Stimulated activated CD8-positive, alpha-beta memory T cell treated with anti-CD3 and anti-CD28 coated beads, Interleukin-15, amount 100 ng/mL, for 4 hours (primary cell): ENCODE measurements at places on chromosomes 2 and 18.

GRCh38 chr2:206198677-206199076 lies 39.0 kb downstream of the EEF1B2 start:
- no peak for DNase-seq

DNA sequence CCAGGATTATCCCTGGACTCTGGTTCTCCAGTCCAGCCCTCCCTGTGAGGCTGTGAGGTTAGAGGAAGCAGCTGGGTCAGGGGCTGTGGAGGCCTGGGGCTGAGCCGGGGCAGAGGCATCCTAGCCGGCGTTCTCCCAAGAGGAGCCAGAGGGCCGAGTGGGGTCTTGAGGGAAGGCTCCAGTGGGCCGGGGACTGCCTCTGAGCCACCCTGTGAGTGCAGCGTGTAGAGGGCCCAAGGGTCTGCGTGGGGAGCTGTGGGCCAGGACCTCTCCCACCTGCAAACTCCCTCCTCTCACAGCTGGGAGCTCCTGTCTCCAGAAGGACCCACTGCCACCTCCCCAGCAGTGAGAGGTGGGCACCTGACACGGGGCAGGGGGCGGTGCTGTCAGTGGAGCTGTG lies 41.0 kb downstream of the GLI2 start:
- DNase-seq: no peak

DNA sequence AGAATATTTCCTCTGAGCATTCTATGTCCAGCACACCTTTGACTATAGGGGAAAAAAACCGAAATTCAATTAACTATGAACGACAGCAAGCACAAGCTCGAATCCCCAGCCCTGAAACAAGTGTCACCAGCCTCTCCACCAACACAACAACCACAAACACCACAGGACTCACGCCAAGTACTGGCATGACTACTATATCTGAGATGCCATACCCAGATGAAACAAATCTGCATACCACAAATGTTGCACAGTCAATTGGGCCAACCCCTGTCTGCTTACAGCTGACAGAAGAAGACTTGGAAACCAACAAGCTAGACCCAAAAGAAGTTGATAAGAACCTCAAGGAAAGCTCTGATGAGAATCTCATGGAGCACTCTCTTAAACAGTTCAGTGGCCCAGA lies 79.4 kb upstream of the FAM117B start:
- DNase-seq: no peak

DNA sequence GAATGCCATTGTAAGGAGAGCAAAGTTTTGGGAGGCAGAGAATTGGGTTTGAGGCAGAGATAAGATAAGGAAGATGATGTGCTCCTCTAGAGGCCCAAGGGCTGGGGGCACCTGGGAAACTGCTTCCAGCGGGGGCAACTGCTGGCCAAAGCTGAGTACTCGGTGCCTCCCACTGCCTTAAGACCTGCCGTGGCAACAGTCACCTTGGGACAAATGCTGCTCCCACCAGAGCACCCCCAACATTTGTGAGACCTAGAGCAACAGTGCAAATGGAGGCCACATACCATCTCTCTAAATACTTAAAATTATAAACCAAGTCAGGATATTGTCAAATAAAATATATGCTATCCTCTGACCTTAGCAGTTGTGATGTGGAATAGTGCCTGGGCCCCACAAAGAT lies 127.1 kb downstream of the CAPN13 start:
- DNase-seq: no peak

DNA sequence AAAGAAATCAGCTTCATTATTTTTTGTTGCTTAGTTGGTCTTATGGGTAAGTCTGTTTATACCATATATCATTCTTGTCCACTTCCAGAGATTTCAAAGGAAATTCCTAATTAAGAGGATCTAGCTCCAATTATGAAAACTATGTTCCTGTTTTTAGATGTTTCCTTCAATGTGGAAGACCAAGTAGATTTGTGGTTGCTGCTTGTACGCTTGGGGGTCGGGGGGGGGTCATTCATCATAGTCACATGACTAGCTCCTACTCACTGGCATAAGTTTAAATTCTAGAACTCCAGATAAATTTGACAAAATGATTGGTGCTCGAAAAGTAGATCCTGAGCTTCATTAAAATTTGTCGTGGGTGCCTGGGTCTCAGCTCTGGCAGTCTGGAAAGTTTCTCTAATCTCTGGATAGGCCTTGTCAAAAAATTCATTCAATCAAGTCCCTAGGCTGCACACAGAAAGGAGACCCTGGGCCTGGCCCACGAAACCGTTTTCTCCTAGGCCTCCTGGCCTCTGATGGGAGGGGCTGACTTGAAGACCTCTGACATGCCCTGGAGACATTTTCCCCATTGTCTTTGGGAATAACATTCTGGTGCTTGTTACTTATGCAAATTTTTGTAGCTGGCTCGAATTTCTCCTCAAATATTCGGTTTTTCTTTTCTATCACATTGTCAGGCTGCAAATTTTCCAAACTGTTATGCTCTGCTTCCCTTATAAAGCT lies 62.5 kb downstream of the MEP1B start:
- no peak for DNase-seq

DNA sequence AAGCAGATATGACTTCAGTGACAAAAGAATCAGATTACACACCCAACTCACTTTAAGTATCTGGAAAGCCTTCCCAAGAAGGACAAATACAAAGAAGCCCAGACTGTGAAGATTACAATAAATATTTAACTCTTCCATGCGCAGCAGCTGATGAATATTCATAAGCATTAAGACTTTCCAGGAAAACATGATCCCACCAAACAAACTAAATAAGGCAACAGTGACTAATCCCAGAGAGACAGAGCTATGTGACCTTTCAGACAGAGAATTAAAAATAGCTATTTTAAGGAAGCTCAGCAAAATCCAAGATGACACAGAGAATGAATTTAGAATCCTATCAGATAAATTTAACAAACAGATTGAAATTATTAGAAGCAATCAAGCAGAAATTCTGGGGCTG lies 108.2 kb upstream of the UBE2E3 start:
- DNase-seq: no peak

- DNase-seq: no peak
Observed at GRCh38 chr2:74205596-74205995, 7.2 kb downstream of the MTHFD2 start.

GRCh38 chr2:89848763-89849368 lies 1157.4 kb downstream of the RPIA start:
- no peak for DNase-seq

DNA sequence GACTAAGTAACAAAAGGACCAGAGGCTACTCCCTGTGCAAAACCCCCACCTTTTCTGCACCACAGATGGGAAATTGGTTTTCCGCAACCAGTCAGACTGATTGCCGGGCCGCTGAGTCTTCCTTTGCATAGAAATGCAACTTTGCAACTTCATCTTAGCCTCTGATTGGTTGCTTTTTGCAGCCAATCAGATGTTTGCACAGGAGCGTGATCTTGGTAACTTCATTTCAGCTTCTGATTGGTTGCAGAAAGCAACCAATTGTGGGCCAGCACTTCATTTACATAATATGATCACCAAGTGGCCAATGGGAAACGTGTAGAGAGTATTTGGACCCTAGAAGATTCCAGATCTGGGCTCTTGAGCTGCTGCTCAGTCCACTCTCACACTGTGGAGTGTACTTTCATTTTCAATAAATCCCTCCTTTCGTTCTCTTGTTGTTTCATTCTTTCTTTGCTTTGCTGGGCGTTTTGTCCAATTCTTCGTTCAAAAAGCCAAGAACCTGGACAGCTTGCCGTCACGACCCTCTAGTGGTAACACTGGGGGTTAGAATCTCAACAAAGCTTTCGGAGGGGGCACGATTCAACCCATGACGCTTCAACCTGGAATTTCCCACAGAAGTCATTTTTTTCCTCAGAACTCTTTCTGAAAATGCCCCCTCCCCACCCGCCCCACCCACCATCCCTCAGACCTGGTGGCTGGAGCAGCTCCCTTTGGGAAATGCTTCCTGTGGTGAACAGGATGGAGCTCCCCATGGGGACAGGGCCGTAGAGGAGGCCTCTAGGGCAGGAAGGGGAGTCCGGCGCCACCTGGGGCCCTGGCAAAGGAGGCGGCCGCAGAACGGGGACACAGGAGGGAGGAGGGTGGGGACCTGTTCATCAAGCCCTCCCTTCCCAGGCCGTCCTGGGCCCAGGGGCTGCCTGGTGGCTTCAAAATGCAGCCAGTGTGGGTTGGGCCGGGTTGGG lies 31.8 kb upstream of the KCNF1 start:
- DNase-seq: no peak

DNA sequence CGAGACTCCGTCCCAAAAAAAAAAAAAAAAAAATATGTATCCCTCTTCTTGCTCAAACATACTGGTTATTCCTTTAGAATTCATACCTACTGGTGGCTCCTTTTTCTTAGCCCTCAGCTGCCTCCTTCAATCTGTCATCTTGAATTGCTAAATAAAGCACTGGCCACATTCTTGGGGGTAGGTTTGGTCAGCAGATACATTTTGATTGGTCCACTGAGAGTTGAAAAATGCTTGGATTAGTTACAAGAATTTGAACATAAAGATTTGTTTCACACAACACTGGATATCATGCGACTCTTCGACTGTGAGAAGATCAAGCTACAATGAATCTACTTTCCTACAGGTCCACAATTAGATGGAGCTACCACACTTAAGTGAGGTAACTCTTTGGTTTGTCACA lies 906.1 kb upstream of the SLC39A10 start:
- no peak for DNase-seq

DNA sequence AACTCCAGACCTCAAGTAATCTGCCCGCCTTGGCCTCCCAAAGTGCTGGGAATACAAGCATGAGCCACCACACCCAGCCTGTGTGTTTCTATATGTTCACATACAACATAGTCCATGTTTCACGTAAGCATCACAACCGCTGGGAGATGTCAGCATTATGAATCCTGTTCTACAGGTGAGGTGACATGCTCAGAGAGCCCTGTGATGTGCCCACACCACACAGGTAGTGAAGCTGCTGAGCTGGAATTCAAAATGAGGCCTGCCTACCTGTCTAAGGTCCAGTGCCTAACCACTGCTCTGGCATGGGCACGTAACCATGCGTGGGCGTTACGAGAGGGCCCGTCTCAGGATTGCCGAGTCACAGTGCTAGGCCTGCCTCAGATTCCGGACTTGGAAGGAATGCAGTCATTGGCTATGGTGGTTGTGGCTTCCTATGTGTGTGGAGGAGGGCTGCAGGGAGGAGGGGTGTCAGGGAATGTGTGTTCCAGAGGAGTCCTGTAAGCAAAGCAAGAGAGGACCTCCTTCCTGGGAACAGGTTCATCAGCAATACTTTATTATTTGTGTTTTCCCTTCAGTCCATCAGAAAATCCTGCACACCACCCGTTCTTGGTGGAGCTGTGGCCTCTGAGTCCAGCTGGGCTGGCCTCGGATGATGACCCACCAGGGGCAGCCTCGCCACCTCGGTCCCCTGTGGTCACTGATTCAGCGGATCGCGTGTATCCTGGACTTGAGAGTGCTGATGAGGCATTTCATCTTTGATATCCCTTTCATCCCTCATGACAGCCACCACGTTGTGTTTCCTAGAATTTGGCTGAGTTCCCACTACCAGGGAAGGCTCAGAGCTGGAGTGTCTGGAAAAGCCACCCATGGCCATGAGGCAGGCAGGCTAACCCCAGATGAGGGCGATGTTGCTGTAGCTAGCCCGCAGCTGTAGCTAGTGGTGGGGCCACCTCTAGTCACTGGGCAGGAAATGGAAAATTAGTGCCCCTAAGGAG lies 31.1 kb downstream of the HK2 start:
- no peak for DNase-seq

DNA sequence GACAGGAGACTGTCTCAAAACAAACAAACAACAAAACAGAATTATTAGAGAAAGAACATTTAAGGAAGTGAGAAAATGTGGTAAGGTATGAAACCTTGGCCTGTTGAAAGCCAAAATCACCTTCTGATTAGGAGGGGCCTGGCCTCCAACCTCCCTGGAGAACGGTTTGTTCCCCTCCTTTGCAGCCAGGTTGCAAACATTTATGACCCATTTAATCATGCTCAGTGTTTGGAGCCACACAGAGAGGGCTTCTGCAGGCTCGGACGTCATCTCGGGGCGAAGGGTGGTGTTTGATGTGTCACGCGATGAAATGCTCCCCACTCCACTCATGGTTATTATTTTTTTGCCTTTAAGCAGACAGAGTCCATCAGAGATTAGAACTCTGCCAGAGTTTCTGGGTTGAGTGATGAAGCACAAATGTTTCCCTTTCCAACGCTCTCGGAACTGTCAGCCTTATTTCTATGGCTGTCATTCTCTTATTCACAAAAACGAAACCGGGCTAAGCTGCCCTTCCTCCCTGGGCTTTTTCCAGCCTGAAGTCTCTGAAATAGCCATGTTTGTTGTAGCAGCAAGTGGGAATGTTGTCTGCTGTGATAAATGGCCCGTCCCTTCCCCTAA lies 33.6 kb upstream of the ROCK2 start:
- no peak for DNase-seq

DNA sequence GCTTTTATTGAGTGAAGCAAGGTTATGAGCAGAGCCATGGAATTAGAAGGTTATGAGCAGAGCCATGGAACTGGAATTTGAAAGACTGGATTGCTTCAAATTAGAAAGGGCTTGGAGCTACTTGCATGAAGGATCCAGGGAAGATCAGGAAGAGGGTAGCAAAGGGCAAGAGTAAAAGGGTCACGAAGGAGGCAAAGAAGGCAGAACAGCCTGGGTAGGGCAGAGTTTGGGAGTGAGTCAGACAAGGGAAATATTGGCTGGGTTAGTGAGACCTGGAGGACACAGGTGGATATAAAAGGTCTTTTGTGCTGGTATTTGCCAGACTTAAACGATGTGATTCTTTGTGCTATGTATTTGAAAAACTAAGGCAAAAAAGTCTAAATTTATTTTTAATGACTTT lies 65.0 kb downstream of the SEMA4F start:
- DNase-seq: no peak

- DNase-seq: no peak
Observed at GRCh38 chr2:41772697-41773096, 275.1 kb upstream of the PKDCC start.

DNA sequence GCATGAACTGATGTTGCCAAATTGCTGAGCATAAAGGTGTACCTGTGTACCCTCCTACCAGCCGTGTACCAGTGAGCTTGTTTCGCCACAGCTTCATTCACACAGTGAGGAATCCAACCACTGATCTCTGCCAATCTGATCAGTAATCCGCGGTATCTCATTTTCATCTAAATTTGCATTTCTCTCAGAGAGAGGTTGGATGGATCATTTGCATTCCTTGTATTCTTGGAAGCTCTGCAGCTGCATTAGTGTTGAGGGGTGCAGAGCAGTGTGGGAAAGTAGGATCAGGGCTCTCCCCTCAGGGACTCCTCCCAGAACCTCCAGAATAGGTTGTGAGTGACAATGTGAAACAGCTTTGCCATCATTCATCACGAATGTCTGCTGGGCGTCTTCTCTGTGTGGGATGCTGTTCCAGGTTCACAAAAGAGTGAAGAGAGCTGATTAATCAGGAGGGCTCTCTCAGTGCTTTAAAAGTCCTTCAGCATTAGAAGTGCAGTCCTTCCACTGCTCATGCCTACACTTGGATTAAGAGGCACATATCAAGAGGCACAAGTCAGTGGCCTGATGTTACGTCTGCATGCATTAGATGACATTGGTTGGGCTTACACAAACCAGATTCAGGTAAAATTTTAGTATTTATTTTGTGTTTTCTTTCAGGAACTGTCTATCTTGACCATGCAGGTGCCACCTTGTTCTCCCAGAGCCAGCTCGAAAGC lies 7.5 kb downstream of the MOCOS start:
- DNase-seq: no peak

- no peak for DNase-seq
Observed at GRCh38 chr2:187477051-187477450, 29.0 kb upstream of the CALCRL start.
